ENCODE measurements at places on chromosomes 1 and 21.
A peak's percentile ranks its signal among the peaks of the same experiment; 100 is the strongest.

DNA sequence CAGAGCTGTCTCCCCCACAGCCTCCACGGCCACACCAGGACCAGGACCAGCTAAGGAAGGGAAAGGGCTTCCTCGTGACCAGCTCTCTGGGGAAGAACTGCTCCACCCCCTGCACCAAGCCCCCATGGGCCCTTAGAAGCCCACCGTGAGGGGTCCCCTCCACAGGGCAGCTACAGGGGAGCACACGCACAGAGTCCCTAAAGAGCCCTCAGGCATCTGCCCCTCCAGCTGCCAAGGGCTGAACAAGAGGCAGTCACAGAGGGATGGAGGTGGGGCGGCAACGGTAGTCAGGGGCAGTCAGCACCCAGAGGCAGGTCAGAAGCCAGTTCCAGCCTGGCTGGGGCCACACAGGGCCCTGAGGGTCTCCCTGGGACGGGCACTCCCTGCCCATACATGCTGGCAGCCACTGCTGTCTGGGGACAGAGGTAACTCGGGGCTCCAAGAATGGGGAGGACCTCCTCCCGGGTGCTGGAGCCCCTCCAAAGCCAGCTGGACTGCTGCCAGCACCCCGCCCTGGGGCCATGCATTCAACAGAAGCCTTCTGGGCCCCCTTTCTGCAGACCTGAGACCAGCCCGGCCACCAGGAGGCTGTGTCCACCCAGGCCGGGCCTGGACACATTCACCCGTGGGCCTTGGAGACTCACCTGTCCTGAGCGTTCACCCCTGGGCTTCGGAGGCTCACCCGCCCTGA is 18.7 kb downstream of the SLC19A1 start:
- peak; percentile 74 for DNase-seq

DNA sequence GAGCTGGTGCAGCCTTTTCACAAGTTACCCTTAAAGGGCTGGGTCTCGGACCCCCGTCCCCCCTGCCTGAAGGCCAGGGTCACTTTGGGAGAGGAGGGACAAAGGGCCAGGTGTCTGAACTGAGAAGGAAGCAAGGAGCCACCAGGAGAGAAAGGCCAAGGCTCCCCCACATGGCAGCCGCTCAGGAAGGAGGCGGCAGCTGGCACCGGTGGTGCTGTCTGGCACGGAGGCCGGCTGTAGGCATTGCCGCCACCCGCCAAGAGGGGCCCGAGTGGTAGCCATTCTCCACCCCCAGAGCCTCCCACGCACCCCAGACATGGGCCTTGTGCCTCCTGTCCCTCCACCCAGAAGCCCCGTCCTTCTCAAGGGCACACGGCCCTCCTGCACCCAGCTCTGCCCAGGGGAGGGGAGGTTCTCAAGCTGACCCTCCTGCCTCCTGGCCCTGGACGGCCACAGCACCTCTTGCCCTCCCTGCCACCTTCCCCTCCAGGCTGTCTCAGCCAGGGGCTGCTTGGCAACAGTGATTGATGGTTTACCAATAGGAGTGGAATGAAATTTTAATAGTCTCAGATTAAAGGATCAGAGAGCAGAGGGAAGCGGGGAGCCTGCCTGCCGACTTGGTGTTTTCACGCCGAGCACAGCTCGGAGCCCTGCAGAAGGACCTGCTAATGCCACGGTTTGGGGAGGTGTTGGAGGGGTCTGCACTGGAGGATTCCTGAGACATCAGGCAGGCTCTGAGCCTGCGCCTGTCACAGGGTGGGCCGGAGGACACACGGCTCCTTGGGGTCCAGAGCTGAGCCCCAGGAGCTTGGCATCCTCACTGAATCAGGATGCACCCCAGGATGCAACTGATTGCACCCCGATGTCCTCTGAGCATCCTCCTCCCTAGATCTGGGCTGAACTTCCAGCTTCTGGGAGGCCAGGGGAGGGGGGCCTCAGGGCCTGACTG is 211.9 kb upstream of the VAMP3 start:
- DNase-seq, result no peak

GRCh38 chr1:161069241-161069640 is 450 bp downstream of the ARHGAP30 start:
- DNase-seq, result peak; percentile 52

- no peak for DNase-seq
These were observed 7.5 kb upstream of the C2CD2 start for GRCh38 chr21:41961282-41961701.

- no peak for DNase-seq
These were observed 466.4 kb downstream of the SIPA1L2 start for GRCh38 chr1:232163533-232163932.

- peak; percentile 55 for DNase-seq
These were observed 3.3 kb downstream of the CCSAP start for GRCh38 chr1:229339520-229339919.

DNA sequence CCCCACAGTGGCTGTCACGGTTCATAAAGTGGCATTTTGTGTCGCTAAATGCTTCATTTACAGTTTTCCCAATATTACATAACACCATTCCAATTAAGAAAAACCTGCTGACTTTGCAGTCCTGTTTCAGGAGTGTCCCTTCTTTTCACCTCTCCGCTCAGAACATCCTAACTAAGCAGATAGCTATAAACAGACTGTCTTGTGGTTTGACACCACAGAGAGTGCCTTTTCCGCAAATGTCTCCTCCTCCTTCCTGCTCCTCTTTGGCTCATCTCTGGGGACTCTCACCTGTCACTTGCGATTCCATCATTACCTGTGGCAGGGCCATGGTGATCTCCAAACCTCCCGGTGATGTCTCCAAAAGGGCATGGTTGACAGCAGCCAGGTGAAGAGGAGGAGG is 119.0 kb downstream of the CNIH3 start:
- no peak for DNase-seq

- no peak for DNase-seq
These were observed 17.9 kb downstream of the PROX1 start for GRCh38 chr1:214005708-214006107.

DNA sequence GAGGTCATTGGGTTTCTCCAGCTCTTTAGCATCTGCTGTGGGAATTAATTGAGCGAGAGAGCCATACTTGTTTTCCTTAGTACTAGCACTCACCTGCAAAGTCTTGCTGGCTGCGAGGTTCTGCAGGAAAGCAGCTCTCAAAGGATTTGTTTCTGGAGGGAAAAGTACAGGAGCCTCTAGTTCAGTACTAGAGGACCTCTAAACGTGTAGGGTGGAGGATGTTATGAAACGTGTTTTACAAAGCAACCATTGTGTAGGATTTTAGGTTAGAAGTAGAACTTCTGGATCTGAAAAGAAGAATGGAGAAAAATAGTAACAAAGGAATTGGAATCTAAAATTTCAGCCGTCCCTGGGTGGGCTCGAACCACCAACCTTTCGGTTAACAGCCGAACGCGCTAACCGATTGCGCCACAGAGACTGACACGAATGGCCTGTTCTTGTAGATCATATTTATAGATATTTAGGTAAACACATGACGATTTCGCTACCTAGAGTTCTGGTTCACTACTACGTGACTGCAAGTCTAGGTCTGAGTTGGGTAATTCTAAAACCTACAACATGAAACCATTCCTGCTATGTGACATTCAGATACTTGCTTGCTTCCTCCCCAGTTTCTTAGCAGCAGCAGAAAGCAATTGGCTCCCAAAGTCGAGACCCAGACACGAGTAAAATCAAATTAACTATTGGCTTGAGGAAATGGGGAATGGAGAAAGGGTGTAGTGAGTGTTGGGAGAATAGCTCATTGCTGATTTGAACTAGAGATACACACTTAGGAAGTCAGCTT is 60.2 kb upstream of the CFAP126 start:
- DNase-seq, result no peak

GRCh38 chr1:98903726-98904125 is 100.9 kb downstream of the PLPPR5 start:
- DNase-seq, result no peak

DNA sequence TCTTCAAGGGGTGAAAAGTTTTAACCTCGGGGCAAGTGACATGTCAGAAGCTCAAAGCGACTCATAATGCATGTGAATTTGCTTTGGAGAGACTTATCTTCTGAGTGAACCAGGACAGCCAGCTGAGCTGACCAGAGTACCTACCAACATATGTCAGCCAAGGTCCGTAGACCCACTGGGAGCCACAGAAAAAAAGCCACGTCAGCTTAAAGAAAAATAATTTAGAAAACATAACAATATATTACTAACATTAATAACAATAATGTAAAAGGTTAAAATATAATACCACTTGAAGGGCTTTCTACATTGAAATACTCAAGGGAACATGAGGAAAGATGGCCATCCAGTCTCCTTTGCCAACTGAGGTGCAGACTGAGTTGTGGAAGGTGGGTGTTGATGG is 6.9 kb downstream of the PEX19 start:
- no peak for DNase-seq

- no peak for DNase-seq
These were observed 7.5 kb downstream of the DDR2 start for GRCh38 chr1:162639718-162640117.

GRCh38 chr21:39088831-39089380 is 94.3 kb downstream of the PSMG1 start:
- DNase-seq, result peak; percentile 86

GRCh38 chr1:171138980-171139379 is 46.1 kb upstream of the FMO2 start:
- DNase-seq, result no peak

DNA sequence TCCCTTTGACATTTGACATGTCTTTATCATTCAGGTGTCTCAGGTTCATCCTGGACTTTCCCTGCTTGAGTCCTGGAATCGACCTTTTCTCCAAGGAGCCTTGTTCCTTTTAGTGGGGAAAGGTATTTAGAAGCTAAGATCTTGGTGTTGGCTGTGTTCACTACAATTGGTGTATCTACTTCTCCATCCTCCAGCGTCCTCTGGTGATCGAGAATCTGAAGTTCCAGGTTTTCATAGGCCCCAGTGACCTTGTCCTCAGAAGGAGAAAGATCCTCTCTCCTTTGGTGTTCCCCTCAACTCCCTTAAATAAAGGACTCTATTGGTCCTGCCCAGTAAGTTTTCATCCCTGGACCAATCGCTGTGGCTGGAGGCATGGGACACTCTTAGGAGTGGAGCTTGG is 22.1 kb downstream of the MROH7 start:
- no peak for DNase-seq

- no peak for DNase-seq
These were observed 6.2 kb downstream of the MAP1LC3C start for GRCh38 chr1:241992734-241993133.

DNA sequence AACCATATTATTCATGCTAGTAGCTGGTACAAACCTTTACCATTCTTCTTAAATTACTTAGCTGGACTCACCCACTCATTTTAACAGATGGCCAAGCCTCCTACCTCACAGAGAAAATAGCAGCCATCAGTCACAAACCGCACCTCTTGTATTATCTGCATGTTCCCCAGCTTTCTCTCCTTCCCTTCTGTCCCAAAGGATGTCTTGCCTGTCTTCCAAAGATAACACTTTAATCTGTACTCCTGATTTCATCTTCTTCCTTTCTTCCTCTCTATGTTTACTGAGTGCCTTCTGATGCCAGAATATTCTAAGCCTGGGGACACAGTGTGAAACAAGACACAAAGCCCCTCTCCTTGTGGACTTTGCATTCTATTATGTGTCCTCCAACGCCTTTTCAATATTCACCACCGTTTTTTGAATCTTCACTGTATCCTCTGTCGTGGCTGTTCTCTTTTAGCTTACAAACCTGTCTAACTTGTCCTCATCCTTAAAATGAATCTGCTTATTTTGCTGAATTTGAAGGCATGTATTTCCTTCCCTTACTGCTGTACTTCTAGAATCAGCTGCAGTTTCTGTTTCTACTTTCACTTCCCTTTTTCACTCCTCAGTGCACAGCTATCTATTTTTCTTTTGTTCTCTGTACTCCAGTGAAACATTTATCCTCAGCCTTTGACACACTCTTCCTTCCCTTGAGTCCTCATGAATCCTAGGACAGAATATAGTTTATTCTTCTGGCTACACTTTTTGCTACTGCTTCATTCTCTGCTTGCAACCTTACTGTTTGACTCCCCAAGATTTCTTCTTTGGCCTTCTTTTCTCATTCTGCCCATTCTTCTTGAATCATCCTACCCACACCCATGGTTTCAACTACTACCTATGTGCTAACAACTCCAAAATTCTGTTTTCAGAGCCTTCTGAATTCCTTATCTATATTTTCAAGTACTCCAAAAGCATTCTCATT is 216.9 kb upstream of the SAMSN1 start:
- no peak for DNase-seq

GRCh38 chr1:84387480-84388163 is 10.7 kb upstream of the DNASE2B start:
- DNase-seq, result no peak

- DNase-seq, result no peak
These were observed 92.9 kb downstream of the GRIK3 start for GRCh38 chr1:36941316-36941978.

- DNase-seq, result no peak
These were observed 147.5 kb downstream of the ROR1 start for GRCh38 chr1:63921359-63921758.

DNA sequence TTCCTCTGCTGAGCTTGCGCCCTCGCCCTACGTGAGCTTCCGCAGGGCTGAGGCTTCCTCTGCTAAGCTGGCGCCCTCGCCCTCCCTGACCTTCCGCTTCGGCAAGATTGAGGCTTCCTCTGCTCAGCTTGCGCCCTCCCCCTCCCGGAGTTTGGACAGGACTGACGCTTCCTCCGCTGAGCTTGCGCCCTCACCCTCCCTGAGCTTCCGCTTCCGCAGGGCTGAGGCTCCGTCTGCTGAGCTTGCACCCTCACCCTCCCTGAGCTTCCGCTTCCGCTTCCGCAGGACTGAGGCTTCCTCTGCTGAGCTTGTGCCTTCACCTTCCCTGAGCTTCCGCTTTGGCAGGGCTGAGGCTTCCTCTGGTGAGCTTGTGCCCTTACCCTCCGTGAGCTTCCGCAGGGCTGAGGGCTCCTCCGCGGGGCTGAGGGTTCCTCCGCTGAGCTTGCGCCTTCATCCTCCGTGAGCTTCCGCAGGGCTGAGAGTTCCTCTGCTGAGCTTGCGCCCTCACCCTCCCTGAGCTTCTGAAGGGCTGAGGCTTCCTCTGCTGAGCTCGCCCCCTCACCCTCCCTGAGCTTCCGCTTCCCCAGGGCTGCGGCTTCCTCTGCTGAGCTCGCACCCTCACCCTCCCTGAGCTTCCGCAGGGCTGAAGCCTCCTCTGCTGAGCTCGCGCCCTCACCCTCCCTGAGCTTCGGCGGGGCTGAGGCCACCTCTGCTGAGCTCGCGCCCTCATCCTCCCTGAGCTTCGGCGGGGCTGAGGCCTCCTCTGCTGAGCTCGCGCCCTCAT is 753.6 kb upstream of the TPTE start:
- DNase-seq, result no peak

- no peak for DNase-seq
These were observed 31.4 kb upstream of the KAZN start for GRCh38 chr1:14567056-14567455.

- no peak for DNase-seq
These were observed 270.0 kb upstream of the VAMP3 start for GRCh38 chr1:7501084-7501491.

All from aorta (tissue), 5 donors.